ENCODE measurements at places on chromosomes 1 and 21.

- DNase-seq = no peak
These were observed 286.1 kb upstream of the ESRRG start for GRCh38 chr1:217009376-217009775.

- DNase-seq = no peak
These were observed 21.8 kb upstream of the LHX4 start for GRCh38 chr1:180208264-180208663.

DNA sequence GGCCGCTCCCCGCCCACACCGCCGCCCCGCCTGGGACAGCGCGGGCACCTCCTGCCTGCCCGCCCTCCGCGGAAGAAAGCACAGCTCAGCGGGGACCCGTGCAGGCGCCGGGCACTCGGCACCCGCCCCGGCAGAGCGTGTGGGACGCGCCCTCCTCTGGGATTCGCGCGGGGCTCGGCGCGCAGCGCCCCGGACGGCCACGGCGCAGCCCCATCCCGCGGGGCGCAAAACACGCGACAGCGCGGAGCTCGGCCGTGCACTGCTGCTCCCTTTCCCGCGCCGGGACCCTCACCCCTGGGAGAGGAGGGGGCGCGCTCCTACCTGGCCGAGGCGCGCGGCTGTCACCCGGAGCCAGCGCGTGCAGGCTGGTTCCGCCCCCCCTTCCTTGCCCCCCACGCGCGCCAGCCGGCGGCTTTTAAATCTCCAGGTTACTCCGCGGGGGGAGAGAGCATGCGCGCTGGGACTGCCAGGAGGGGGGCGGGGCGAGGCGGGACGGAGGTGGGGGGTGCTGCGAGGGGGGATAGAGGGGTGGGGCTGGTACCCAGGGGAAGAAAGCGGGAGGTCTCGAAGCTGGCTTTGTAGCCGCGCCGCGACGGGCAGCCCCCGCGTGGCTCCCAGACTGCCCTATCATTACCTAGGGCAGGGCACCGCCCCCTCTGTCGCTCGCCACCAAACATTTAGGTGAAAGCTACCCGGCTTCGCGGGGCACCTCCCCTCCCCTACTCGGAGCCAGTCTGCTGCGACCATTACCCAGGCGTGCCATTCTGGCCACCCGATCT is at the start of gene SLC45A3:
TSS of gene SLC45A3 (minus strand) at position 437 of the 779 bp plus-strand sequence. CDS start 15,853 bp downstream, outside the sequence.
- DNase-seq = no peak

GRCh38 chr1:143665606-143666005 is 306.2 kb downstream of the FAM72C start:
- no peak for DNase-seq

GRCh38 chr1:198326915-198327314 is 170.1 kb downstream of the NEK7 start:
- no peak for DNase-seq

- DNase-seq = peak; percentile 42
These were observed 1.5 kb downstream of the VAMP4 start for GRCh38 chr1:171740356-171740863.

GRCh38 chr1:183778045-183778444 is 26.9 kb upstream of the RGL1 start:
- peak; percentile 9 for DNase-seq

GRCh38 chr1:38831731-38832369 is 27.7 kb downstream of the RRAGC start:
- no peak for DNase-seq

DNA sequence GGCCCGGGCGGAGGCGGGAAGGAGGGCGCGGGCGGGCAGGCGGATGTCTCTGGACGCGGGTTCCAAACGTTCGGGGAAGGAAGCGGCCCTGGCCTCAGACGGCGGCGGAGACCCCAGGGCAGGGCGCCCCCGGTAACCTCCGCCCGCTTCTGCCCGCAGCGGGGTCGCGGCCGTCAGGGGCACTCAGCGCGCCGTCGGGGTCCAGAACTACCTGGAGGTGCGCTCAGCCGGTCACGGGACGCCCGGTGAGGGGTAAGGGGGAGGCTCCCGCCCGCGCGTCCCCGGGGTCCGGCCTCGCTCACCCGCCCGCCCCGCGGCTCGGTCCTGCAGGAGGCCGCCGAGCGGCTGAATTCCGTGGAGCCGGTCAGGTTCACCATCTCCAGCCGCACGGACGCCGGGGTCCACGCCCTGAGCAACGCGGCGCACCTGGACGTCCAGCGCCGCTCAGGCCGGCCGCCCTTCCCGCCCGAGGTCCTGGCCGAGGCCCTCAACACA is 406 bp downstream of the PUSL1 start:
- DNase-seq = no peak

DNA sequence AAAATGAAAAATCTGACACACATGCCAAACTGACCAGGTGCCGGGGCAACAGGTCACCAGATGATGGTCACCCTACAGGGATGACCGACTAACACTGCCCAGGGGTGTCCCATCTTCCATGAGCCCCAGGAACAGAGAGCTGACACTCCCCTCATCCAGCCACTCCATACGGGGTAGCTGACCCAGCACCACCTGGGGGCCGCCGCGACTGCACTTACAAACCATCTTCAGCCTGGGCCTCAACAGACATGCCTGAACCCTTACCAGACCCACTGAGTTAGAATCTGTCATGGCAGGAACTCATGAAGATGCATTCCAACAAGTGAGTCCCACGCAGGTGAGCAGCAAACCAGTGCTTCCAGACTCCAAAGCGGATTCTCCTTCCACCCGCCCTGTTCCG is 31.6 kb upstream of the AJAP1 start:
- no peak for DNase-seq

- DNase-seq = peak; percentile 16
These were observed 59.6 kb upstream of the ADAMTS5 start for GRCh38 chr21:27026501-27026900.

DNA sequence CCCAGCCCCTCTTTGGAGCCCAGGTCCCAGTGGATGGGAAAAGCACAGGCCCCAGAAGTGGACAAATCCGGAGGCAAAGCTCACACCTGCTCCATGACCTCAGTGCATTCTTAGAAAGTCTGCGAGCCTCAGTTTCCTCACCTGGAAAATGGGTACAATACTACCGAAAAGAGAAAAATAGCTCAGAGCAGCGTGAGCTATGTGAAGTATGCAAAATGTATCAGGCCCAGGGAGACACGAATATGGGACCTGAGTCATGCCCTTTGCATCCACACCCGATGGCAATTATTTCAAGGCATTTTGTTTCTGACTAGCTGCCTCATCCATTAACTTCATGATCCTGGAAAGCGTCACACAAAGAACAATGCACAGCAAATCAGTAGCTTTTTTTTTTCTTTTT is 9.2 kb downstream of the ALDH4A1 start:
- peak; percentile 13 for DNase-seq

GRCh38 chr1:101520302-101520701 is 283.5 kb downstream of the S1PR1 start:
- peak; percentile 31 for DNase-seq

DNA sequence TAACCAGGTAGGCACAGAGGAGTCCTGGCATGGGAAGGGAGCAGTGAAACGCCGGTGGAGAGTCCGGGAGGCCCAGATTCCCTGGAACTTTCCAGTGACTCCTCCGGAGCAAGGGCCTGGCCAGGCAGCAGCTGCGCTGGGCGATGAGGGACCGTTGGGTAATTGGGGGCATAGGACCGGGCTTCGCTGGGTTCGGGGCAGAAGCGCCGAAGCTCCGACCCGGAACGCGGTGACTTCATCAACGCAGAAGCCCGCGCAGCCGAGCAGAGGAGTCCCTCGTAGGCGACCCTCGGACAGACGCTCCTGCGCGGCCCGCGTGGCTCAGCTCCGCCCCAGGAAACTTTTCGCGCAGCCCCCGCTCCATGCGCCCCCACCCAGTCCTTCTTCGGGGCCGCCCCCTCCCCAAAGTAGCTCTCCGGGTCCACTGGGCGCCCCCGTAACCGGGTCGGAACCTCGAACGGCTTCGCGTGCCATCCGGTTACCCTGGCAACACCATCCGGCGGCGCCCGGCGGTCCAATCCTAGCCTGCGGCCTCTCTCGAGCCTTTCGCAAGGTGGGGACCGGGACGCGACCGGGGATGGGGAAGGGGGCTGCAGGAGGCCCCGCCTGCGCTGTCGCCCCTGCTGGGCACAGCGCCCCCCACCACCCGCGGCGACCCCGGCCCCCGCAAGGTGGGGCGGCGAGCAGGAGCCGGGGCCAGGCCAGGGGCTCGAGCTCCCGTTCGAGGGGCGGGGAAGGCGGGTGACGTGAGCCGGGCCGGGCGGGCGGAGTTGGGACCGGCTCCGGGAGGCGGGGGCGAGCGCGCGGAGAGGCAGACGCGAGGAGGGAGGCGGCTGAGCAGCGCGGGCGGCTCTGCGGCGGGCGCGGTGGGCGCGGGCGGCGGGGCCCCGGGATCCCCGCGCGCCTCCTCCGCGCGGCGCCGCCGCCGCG is at the start of gene AJAP1:
TSS of gene AJAP1 (plus strand) at position 814 of the 930 bp plus-strand sequence. CDS start 817 bp downstream, outside the sequence.
- DNase-seq = no peak

GRCh38 chr1:228927946-228928898 is 192.9 kb downstream of the RHOU start:
- DNase-seq = peak; percentile 19

DNA sequence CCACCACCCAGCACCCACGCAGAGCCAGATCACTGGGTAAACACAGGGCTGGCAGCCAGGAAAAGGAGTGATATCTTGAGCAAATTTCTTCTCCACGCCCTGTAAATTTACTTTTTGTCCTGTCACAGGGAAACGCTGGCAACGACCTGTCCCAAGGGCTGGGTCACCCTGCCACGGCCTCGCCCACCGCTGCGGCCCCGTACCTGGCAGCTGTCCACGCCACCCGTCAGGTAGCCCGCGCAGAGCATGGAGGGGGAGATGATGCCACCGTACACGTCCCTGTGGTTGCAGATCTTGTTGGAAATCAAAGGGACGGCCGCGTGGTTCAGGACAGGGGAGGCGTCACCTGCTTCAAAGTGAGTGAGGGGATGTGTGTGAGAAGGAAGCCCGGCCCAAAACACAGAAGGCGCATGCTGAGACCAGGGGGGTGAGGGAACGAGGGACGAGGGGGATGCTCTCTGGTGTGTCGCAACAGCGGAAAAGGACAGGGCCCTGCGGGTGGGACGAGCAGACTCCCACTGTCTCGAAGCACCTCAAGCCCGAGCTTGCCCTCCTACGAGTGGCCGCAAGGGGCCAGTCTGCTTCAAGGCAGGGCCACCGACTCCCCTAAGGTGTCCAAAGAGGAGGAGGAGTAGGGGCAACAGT is 10.1 kb upstream of the TFF1 start:
- no peak for DNase-seq

- no peak for DNase-seq
These were observed 33.4 kb upstream of the SLC2A1 start for GRCh38 chr1:42992054-42992571.

DNA sequence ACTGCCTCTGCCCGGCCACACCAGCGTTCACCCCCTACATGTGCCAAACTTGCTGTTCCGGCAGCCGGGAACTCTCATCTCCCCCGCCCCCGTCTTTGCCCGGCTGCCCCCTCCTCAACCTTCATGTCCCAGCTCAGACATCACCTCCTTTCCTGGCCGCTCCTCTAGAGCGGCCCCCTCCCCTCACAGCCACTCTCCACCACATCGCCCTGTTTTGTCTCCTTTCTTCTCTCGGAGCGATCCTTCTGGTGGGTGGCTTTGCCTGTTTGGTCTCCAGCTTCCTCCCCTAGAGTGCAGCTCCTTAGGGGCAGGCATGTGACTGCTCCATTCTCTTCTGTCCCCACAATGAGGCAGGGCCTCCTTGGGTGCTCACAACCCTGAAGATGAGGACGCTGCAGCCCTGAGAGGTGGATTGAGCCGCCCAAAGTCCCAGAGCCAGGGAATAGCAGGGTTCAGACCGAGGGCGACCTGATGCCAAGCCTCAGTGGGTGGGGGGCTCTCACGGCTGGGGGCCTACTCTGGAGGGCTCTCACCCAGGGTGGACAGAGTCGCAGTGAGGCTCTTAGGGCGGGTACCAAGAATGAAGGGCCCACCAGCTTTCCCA is 44.9 kb upstream of the ECE1 start:
- DNase-seq = no peak

- DNase-seq = no peak
These were observed 35.8 kb downstream of the CDC42 start for GRCh38 chr1:22088331-22088730.

- DNase-seq = no peak
These were observed 142.0 kb upstream of the KCNJ15 start for GRCh38 chr21:38114717-38115333.

DNA sequence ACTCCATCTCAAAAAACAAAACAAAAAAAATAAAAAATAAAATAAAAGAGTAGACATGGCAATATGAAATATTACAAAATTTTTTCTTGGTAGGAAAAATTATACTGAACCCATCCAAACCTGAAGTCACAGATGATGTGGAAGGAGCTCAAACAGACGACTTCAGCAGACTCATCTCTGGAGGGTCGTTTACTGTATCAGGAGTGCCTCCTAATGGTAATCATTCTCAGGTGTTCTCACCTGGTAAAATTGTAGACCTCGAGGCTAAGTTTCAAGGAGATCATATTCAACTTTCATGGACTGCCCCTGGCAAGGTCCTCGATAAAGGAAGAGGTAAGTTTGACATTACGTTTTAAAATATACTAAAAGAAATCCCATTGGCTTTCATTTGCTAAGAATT is 54.3 kb upstream of the SH3GLB1 start:
- no peak for DNase-seq

- DNase-seq = peak; percentile 57
These were observed 16.6 kb upstream of the CACYBP start for GRCh38 chr1:174982971-174983689.

- DNase-seq = no peak
These were observed 3.1 kb downstream of the TACSTD2 start for GRCh38 chr1:58573705-58574591.

DNA sequence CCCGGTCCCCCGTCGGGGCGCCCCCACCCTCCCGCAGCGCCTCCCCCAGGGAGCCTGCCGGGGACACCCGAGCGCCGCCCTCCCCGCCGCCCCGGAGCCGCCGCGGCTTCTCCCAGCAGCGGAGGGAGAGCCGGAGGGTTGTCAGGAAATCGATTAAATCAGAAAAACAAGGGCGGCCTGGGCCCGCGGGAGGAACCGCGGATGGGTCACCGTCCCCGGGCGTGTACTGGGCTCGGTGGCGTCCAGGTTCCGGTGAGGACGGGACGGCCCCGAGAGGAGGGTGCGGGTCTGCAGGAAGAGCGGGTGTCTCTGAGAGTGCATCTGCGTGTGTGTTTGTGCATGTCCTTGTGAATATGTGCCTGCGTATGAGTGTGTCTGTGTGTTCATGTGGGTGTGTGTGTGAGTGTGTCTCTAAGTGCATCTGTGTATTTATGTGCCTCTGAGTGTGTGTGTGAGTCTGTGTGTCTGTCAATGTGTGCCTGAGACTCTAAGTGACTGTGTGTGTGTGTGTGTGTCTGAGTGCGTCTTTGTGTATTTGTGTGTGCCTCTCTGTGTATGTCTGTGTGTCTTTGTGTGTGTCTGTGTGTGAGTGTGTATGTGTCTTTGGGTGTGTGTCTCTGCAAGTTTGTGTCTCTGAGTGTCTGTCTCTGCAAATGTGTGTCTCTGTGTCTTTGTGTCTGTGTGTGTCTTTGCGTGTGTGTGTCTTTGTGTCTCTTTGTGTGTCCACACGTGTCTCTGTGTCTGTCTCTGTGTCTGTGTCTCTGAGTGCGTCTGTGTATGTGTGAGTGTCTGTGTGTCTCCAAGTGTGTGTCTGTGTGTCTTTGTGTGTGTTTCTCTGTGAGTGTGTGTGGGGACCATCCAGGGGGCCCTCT is 1.1 kb downstream of the SPSB1 start:
- DNase-seq = peak; percentile 59

GRCh38 chr1:73659136-73659535 is 538.8 kb downstream of the LRRIQ3 start:
- DNase-seq = no peak

GRCh38 chr1:37181425-37181824 is 147.1 kb upstream of the GRIK3 start:
- DNase-seq = no peak

GRCh38 chr1:64042331-64043100 is 160.9 kb upstream of the UBE2U start:
- peak; percentile 100 for DNase-seq

GRCh38 chr21:45202889-45203288 is 84.8 kb downstream of the POFUT2 start:
- no peak for DNase-seq
